ENCODE measurements at places on chromosomes 16 and 17. TPM values are rescaled to one million over a fixed set of nuclear protein-coding genes. Genes with fewer than 3 reads are reported as not detected.

The PRCD gene
- 4.9 TPM for polyA plus RNA-seq

The CDRT15L2 gene
- polyA plus RNA-seq = not detected

The VASN gene
- 27.0 TPM for polyA plus RNA-seq

The SGF29 gene
- polyA plus RNA-seq = 22.0 TPM

The AANAT gene
- polyA plus RNA-seq = not detected

The GAS2L2 gene
- polyA plus RNA-seq = not detected

The ZPBP2 gene
- polyA plus RNA-seq = not detected

The CETP gene
- polyA plus RNA-seq = 7.5 TPM

Measured in muscle of leg (tissue), 16 donors.